ENCODE measurements at places on chromosomes 2 and 18. TPM values are rescaled to one million over a fixed set of nuclear protein-coding genes. Genes with fewer than 3 reads are reported as not detected.

The IL1RN gene
- not detected for polyA plus RNA-seq

The CPS1 gene
- not detected for polyA plus RNA-seq

The MARCO gene
- not detected for polyA plus RNA-seq

The WIPF1 gene
- polyA plus RNA-seq, result 200 TPM

The ATIC gene
- 151 TPM for polyA plus RNA-seq

DNA sequence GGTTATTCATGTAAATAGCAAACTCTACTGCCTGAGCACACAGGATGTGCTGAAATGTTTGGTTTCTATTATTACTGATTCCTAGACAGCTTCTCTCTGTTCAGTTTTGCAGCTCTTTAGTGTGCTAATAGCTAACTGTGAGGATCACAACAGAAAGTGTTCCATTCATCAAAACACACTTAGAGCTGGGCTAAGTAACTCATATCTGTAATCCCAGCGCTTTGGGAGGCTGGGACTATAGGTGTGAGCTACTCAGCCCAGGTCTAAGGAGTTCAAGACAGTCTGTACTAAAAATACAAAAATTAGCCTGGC is 63.2 kb downstream of the MOGAT1 start:
- no peak for DNase-seq

GRCh38 chr2:63861220-63861822 is 19.6 kb downstream of the UGP2 start:
- peak; percentile 73 for DNase-seq

GRCh38 chr2:23323198-23323916 is 61.6 kb upstream of the KLHL29 start:
- no peak for DNase-seq

GRCh38 chr18:31563778-31564177 is 27.9 kb upstream of the TTR start:
- no peak for DNase-seq

DNA sequence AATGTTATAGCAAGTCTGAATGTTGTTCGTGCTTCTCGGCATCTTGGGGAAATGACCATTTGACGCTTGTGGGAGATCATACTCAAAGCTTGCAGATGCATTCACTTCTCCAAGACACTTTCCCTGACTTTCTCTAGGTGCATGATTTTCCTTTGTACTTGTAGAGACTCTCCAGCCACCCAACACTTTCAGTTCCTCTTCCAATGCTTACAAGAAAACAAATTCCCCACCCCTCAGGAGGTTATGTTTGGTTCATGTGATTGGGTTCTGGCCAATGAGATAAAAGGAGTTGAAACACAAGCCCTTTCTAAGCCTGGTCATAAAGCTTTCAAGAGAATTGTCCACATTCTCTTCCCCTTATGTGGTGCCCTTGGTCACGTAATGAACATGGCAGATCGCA is 156.3 kb downstream of the EPHA4 start:
- DNase-seq, result no peak

DNA sequence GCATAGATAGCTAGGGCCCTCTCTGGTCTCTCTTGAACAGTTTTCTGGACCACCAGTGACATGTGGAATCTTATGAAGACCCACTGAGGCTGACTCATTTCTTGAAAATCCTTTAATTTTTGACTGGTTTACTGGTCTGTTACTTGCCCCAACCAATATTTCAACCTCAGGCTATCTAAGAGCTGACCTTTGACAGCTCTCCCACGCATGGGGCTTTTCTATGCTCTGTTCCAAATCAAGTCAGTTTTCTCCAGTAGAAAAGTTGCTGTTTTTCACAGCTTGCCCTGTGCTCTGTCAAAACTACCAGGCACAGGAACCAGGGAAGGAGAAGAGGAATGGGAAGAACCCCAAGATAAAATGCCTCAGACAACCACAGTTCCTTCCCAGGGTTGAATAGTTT is 46.0 kb upstream of the MTIF2 start:
- no peak for DNase-seq

- DNase-seq, result no peak
Measured at GRCh38 chr2:238663586-238663985, 184.3 kb upstream of the TWIST2 start.

- no peak for DNase-seq
Measured at GRCh38 chr2:121418494-121419058, 112.1 kb upstream of the RNU4ATAC start.

DNA sequence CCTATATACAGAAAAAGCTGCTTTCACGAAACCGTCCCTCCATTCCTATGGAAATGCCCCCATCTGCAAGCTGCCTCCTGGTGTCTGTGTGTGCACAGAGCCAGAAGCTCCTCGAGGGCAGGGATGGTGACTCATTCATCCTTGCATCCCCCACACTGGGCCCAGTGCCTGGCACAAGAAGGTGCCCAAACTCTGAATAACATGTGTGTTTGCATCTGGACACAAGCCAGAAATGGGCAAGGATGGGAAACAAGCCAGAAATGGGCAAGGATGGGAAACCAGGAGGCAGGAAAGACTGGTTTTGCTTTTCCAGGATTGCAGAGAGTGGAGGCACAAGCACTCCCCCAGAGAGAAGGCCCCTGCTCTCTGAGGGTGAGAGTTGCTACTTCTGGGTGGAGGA is 313.9 kb downstream of the CELF4 start:
- no peak for DNase-seq

- DNase-seq, result no peak
Measured at GRCh38 chr18:68665628-68666027, 49.3 kb downstream of the TMX3 start.

DNA sequence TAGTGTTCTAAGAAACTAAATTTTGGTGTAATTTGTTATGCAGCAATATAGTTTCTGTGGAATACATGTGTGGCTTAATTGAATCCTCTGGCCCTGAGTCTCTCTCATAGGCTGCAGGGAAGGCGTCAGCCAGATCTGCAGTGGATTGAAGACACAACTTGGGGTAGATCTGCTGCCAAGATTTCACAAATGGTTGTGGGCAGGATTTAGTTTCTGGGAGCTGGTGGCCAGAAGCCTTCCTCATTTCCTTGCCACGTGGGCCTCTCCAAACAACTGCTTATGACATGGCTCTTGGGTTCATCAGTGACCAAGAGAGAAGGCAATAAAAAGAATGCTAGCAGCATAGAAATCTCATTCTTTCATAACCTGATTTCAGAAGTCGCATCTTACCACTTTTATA is 28.2 kb downstream of the CCDC102B start:
- no peak for DNase-seq

DNA sequence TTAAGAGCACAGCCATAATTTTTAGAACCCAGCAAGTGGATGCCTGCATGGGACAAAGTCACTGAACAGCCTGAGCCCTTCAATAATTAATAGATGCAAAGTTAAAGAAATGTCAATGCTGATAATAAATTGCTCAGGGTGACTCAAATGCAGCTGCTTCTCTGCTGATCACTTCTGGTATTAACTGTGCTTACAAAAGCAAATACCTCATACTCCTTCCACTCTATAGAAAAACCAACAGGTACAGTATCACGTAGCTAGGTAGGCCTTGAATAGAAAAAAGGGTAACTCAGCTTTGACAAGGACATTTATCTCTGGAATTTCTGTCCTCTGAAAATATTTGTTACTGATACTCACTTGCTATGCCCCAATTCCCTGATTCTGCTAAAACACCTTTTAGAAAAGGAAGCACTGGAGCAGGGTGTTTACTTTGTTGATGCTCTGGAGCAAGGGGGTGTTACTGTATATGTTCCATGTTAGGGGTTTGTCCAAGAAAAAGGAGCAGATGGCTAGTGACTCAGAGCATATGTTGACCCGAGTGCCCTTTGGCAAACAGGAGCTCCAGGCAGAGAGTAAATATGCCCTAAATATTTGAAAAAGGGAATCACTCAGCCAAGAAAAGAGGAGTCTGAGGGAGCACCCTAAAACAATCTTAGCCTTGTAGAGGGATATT is 59.1 kb upstream of the RTN4 start:
- no peak for DNase-seq

GRCh38 chr2:235591921-235592320 is 98.1 kb downstream of the AGAP1 start:
- no peak for DNase-seq

DNA sequence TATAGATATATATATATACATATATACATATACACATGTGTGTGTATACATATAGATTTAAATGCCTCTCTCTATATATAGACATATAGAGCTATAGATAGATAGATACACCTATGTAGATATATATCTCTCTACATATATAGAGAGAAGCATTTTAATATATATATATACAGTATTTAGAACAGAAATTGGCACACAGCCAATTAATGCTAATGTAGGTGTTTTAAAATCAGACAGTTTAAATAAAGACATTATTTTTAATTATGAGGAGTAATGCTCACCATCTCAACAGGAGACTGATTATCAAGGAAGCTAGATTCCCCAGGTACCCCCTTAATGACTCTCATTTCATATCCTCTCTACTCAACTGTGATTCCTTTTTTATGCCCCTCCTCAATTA is 170.7 kb upstream of the CRIM1 start:
- DNase-seq, result no peak

DNA sequence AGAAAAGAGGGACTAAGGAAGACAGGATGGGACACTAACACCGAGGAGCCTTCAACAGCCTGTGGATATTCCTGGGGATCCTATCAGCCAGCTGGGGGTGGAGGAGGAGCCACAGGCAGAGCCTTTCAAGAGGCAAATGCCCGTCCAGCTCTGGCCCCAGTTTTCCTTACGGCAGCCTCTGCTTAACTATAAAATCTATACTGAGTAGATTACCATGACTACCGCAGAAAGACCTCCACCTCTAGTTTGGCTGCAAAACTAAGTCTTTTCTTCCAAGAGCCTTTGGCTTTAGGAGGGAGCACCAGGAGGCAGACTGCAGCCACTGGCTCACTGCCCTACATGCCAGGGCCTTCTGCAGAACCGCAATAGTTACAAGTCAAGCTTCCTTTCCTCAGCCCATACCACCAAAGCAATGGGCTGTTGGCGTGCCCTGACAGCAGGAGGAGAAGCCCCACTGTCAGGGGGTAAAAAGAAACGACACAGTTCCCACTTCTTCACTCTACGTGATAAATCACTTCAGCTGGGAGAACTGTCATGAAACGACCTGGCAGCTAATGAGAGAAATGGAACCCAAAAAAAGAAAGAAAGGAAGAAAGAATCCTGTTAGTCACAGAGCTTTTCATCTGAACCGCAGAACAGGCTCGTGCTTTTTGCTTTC is 25.1 kb upstream of the CREB1 start:
- no peak for DNase-seq

- DNase-seq, result no peak
Measured at GRCh38 chr2:238167761-238168160, 9.0 kb downstream of the ERFE start.

GRCh38 chr18:23689031-23689615 is at the start of gene LAMA3:
Gene LAMA3 (plus strand): TSS chr18:23689453. CDS start chr18:23689684, 231 bp downstream.
- peak; percentile 13 for DNase-seq

Data from CD8-positive, alpha-beta memory T cell (primary cell).